ENCODE measurements at places on chromosomes 2 and 18. TPM values are rescaled to one million over a fixed set of nuclear protein-coding genes. Genes with fewer than 3 reads are reported as not detected.
A peak's percentile ranks its signal among the peaks of the same experiment; 100 is the strongest.

DNA sequence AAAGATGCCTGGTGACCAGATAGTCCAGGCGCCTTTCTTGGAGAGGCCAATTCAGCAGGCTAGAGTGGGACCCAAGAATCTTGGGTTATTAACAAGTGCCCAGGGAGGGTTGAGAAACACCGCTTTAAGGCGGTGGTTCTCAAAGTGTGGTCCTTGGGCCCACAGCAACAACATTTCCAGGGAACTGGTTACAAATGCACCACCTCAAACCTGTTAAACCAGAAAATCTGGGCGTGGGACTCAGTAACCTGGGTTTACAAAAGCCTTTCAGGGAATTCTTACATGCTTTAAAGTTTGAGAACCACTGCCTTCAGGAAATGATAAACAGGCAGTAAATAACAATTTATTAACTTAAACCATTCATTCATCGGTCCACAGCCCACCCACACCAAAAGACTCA is 92.5 kb downstream of the SP3 start:
- DNase-seq, result no peak

ENOSF1 gene
- 90.0 TPM for total RNA-seq

DNA sequence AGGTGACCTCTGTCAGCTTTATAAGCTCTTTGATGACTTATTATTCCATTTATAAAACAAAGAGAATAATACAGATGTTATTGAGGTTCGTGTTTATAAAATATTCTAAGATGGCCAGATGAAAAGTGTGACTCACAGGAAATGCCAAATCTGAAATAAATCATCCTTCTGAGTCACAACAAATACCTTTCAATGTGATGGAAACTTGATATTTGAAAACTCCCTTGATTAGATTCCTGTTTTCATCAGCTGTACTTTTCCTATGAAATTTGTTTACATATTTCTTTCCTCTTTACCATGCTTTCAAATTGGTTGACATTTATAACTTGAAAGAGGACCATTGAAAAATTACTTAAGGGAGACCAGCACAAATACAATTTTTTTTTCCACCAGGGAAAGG is 30.6 kb upstream of the PPP1R1C start:
- peak; percentile 86 for DNase-seq

PRKCE gene
- 14.8 TPM for total RNA-seq

GRCh38 chr2:85911814-85912692 is 23.3 kb upstream of the ST3GAL5 start:
- no peak for DNase-seq

CGREF1 gene
- total RNA-seq, result 4.0 TPM

GRCh38 chr2:224650815-224651439 is 65.2 kb downstream of the CCDC195 start:
- DNase-seq, result peak; percentile 53

NEU2 gene
- not detected for total RNA-seq

- no peak for DNase-seq
These were observed 50.0 kb upstream of the HPCAL1 start for GRCh38 chr2:10252661-10253060.

- no peak for DNase-seq
These were observed 27.4 kb downstream of the KCNE4 start for GRCh38 chr2:223079378-223079777.

DNA sequence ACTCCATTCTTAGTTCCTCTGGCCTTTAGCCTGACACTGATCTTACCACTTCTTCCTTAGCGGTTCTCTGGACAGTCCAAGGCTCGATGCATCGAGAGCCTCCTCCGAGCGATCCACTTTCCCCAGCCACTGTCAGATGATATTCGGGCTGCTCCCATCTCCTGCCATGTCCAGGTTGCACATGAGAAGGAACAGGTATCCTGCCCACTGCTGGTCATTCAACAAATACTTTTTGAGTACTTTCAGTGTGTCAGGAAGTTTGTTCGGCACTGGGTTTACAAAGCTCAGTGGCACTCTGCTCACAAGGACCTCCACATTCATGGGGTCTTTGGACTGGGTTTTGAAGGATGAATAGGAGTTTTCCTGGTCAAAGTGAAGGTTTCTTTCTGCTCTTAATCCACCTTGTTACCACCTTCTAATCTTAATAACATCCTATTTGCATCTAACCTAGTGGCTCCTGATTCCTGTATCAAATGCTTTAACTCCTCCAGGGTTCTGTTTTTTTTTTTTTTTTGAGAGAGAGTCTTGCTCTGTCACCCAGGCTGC is 25.8 kb downstream of the GCKR start:
- no peak for DNase-seq

DNA sequence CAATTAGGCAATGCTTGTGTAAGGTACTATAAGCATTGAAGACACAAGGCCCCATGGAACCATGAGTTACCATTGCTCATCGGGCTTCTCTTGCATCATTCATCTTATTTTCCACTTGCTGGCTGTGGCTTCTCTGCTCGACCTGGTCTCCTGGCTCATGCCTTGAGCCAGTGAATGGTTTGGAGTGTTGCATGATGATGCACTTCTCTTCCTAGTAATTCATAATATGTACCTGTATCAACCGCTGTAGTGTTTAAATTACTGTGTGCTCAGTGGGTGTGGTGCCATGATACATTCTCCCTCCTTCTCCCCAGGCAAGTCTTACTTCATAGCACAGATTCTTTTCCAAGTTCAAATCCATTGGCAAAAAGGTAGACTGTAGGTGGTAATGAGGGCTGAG is 66.8 kb downstream of the ABCA12 start:
- no peak for DNase-seq

DNA sequence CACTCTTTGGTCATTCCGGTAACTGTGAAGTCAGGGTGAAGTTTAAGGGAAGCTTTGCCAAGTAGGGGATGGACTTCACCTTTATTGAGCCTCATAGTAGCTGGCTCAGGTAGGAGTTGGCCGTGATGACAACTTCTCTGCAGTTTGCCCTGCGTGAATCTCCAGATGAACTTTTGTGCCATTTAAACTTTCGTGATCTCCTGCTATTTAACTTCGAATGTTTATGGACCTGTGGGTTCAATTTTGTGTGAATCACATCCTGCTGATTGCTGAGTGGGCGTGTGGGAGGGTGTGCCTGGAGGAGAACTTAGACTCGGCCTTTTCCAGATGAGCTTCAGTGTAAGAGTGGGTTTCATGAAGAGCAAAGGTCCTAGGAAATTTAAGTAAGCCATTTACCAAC is 4.2 kb downstream of the UGT1A1 start:
- no peak for DNase-seq

DNA sequence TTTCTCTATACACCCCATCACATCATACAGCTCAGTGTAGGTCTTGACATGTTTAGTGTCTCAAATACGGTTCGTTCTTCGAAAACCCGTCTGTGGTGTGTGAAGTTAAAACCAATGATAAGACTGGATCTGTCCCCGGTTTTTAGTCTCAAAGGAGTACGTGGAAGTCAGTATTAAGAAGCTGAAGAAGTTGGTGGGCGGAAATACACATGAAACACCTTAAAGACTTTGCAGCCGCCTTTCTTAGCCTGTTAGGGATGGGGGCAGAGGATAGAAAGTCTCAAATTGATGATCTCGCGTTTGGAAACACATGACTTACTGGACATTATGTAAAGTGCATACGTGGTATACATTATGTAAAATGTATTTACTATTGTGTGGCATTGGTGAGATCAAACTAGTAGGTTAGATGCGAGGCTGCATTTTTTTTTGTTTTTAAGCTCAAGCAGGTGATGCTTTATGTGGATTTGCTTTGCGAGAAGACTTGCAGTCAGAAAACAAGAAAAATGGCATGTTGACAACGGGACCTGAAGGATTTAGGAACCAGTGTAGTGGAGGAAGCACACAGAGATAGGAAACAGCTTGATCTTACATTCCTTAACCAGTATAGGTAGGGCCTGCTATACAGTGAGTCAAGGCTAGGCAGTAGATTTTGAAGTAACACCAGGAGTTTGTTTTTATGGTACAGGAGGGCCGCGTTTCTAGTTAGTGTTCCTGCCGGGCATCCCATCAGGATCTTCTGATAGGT is 1.2 kb downstream of the CNOT11 start:
- no peak for DNase-seq

KIF3C gene
- 5.4 TPM for total RNA-seq

DNA sequence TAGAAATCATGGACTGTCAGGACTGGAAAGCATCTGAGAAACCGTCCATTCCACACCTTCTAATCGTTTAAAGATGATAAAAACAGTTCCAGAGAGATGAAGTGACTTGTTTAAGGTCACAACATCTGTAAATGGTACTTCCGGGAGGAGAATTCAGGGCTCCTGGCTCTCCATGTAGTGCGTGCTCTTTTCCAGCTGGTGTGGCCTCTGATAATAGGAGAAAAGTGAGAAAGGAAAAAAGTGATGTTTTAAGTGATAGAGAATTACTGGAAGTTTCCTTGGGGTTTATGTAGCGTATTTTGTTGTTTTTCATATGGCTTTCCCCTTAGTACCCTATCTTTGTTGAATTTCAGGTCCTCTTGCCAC is 663 bp downstream of the C2orf49 start:
- DNase-seq, result no peak

Data from HCT116 (cell line).